Muscle of arm (tissue), 14 donors: ENCODE measurements at places on chromosomes 2 and 18. TPM values are rescaled to one million over a fixed set of nuclear protein-coding genes. Genes with fewer than 3 reads are reported as not detected.

Gene ABCB6
- 31.0 TPM for polyA plus RNA-seq

Gene CELF4
- polyA plus RNA-seq = 1.1 TPM

DNA sequence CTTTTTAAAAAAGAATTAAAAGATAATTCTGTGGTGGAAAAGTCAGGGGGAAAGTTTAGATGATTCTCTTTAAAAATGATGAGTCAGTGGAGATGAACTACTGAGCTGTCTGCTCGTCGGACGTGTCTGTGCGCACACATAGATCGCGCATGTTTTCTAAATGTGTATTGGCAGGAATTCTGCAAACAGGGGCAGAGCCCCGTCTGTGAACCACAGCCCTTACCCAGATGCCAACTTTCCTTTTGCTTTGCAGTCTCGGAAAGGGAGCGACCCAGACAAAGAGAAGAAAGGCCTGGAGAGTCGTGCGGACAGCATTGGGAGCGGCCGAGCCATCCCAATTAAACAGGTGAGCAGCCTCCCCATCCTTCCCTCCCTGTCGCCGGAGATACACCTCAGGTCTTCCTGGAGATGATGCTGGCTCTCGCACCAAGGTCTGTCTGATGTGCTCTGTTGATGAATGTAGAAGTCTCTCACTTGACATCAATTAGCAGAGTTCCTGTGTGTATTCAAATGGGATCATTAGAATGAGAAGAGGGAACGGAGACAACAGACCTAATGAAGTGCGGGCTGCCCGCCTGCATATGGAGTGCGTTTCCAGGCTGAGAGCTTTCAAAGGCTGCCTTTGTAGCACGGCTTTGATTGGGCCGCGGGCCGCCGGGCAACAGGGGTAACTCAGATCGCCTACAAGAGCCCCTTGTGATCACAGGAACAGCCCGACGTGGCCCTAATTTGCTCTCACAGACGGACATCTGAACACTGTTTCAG lies 313.3 kb downstream of the AGAP1 start:
- DNase-seq = no peak

DNA sequence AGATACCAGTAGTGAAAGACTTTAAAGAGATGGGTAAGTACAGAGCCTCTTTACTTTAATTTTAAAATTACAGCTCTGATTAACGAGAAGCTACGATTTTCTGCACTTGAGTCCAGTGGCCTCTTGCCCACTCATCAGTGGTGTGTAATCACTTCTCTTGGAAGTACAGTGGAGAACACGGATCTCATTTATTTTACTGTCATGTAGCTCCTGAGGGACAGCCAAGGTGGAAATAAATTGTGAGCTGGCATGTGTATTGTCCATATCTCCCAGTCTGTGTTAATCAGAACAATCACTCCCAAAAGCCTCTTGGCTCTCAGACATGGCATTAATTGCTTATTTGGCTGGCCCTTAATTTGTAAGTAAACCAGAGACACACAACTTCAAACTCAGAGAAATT lies 69.4 kb downstream of the LOXHD1 start:
- DNase-seq = no peak

DNA sequence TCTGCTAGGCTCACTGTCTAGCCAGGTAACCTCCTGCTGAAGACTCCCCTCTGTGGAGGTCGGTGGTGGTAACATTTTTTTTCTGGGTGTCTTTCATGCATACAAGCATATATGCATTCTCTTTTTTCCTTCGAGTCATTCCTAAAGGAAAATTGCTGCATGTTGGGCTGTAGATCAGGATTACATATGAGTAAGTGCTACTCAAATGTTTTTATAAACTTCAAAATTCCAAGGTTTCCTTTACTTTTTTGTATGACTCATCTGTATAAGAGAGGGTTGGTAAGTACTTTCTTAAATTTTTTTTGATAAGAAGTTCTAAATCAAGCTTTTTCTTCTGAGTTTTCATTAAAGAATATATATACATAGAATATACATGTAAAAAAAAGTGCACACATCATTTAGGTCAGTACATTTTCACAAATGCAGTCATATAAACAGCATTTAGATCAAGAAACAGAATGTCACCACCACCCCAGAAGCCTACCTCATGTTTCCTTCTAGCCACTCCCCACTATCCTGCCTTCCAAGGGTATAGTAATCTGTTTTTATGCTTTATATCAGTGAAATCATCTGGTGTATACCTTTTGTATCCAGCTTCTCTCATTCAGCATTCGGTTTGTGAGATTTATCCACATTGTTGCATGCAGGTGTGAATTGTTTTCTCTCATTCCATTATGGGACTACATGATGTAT lies 128.0 kb upstream of the MAP3K20 start:
- DNase-seq = no peak

- DNase-seq = no peak
Measured at GRCh38 chr18:10035281-10035991, 121.6 kb downstream of the VAPA start.

GRCh38 chr2:235727174-235727573 lies 233.3 kb downstream of the AGAP1 start:
- no peak for DNase-seq

DNA sequence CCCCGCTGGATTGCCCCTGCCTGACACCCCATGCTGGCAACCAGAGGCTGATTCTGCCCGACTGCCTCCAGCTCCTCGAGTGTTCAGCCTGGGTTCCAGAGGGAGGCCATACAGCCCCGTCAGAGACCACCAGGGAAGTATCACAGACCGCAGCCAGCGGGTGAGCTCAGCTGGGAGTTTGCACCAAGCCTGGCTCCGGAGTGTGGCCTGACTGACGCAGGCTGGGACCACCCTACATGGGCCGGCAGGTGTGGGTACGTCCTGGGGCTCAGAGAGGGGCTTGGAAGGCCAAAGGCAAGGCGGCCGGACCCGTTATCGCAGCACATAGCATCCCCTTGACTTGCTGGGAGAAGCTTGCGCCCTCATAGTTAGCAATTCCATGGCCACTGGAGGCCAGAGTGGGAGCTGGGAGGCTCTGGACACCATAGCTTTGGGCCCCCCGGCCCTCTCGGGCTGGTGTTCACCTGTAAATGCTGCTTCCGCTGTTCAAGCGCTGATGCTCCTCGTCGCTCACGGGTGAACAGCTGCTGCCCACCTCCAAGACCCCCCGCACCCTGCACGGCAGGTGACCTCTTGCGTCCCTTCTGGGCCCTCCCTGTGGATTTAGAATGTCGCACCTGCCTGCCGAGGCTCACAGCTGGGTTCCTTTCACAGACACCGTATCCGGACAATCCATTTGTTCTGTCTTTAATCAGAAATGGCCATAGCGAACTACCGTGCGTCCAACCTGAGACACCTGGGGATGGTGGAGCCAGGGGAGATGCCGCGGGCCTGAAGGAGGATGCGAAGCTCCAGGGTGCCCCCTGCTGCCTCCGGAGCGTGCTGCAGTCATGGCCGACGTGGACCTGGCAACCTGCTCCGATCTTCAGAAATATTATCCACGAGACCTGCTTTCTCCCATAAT lies 31.2 kb upstream of the SLC66A3 start:
- DNase-seq = no peak

DNA sequence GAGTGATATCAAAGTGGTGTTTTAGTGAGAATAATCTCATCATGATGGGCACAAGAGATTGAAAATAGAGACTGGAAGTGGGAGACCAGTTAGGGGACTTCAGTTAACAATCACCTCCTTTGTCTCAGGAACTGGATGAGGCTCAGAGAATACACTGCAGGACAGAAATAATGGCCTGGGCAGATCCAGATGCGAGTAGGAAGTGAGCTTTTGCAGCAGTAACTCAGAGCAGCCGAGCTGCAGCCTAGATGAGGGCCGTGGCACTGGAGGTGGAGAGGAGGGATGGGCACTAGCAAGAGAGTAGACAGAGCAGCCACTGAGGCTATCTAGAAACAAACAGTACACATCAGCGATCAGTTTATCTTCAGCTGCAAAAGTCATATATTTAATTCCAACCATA lies 48.6 kb downstream of the CYB5A start:
- DNase-seq = no peak

GRCh38 chr2:39424951-39425350 lies 12.1 kb downstream of the MAP4K3 start:
- no peak for DNase-seq

DNA sequence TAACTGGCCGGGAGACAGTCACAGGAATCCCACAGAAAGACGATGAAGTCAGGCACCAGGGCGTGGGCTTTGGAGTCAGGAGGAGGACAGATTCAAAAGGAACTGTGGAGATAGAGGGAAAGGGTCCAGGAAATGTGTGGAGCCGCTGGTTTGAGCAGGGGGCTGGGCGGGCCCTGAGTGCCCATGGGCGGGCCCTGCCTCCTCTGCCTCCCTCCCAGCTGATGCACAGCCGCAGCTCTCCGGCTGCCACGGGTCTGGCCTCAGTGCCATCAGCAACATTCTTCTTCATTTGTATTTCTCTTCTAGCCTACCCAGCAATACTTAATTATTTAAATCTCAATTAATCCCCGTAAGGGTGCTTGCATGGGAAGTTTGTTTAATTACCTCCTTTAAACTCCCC lies 432.3 kb downstream of the NBAS start:
- no peak for DNase-seq
